ENCODE measurements at places on chromosomes 5 and 9.

GRCh38 chr5:109496112-109496511, 86.3 kb upstream of the PJA2 start:
- no peak for DNase-seq

DNA sequence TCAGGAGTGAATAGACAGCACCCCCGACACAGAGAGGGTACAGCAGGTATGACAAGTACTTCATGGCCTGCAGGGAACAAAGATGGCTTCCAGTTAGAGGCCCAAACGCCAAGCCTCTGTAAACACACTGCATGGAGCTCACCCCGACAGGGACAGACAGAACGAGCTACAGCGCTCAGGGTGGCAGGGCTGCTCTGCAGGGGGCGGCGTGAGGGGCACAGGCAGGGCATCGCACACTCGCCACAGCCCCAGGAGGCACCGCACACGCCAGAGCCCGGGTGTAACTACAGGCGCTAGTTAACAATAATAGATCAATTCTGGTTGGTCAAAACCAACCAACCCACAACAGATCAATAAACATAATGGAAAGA, 21.1 kb downstream of the CLPTM1L start:
- DNase-seq, result no peak

GRCh38 chr9:128005923-128006322, 25.1 kb upstream of the EEIG1 start:
- no peak for DNase-seq

- no peak for DNase-seq
These were observed 57.4 kb downstream of the NRG2 start for GRCh38 chr5:139985733-139986132.

DNA sequence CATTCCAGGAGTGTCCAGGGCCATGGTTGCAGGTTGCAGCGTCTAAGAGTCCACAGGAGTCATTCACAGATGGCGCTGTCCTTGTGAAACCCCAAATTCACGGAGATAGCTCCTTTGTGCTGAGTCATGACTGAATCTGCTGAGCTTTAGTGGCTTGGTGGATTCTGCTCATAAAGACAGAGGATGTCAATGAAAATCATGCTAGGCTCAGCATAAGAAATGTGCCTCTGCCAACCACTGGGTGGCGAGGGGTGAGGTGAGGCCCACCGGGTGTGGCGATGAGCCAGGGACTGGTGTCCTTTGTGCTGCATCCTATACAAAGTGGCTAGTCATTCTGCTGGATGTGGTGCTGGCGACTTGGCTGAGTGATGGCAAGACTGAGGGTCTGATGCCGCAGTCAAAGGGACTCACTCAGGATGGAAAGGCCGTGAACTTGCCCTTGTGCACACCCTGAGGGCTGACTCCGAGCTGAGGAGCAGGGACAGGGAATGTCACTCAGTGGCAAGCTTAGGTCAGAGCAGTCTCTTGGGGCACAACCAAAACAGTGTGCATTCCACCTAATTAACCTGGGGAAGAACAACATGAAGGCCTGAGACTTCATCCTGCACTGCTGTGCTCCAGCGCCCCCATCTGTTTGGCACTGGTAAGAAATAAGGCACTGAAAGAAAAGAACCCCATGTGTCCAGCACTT, 71.5 kb downstream of the DAP start:
- peak; percentile 29 for DNase-seq

GRCh38 chr9:130935648-130936271, 3.3 kb downstream of the FIBCD1 start:
- no peak for DNase-seq

DNA sequence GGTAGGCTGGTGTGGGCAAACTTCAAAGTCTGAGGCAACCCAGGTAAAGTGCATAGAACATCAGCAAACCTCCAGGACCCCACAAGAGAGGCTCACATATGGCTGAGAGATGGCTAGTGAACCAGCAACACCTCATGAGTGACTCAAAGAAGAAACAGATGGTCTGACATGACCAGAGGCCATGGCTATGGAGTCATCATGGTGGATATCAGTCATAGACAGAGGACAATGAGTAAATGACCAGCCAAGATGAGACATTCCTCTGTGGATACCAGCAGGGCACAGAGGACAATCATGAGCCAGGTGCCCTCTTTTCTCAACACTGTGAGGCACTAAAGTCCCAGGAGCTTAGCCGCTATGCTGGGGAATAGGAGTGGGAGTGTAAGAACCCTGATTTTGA, 180.8 kb downstream of the RASEF start:
- DNase-seq, result no peak

- no peak for DNase-seq
These were observed 6.9 kb downstream of the PLPP7 start for GRCh38 chr9:131296460-131296859.

GRCh38 chr5:156498226-156498980, 171.4 kb downstream of the SGCD start:
- DNase-seq, result no peak
